ENCODE measurements at places on chromosomes 16 and 17. TPM values are rescaled to one million over a fixed set of nuclear protein-coding genes. Genes with fewer than 3 reads are reported as not detected.

GRCh38 chr16:55505333-55506015 lies 3.4 kb upstream of the LPCAT2 start:
- peaks cover 9% of the 10 kb centered on the region for H3K4me1 ChIP-seq
- no peak for DNase-seq
- no peak overlapping the region for H3K27ac ChIP-seq
- H3K36me3 ChIP-seq = no peaks in the 10 kb centered on the region
- H3K4me3 ChIP-seq = no peak overlapping the region
- peaks cover 3% of the 10 kb centered on the region for H3K27me3 ChIP-seq

GRCh38 chr16:6709736-6710135 lies 622.9 kb upstream of the RBFOX1 start:
- no peak overlapping the region for H3K4me3 ChIP-seq
- no peaks in the 10 kb centered on the region for H3K27me3 ChIP-seq
- no peaks in the 10 kb centered on the region for H3K4me1 ChIP-seq
- no peak for DNase-seq
- no peaks in the 10 kb centered on the region for H3K36me3 ChIP-seq
- no peak overlapping the region for H3K27ac ChIP-seq

DNA sequence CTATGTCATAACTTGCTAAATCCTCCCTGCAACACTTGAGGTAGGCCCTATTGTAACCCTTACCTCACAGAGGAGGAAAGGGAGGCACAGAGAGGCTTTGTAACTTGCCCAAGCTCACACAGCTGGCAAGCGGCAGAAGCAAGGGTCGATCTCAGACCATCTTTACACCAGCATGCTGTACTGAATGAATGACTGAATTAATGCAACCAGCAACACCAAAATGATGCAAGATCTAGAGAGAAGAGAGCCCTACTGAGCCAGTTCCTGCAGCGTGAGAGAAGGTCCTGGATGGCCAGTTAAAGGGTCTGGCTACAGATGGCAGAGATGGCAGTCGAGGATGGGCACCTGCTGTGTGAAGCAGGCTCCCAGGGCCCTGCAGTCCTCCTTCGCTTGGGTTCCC lies 8.2 kb upstream of the KLHL36 start:
- no peaks in the 10 kb centered on the region for H3K27me3 ChIP-seq
- DNase-seq = no peak
- H3K27ac ChIP-seq = no peak overlapping the region

DNA sequence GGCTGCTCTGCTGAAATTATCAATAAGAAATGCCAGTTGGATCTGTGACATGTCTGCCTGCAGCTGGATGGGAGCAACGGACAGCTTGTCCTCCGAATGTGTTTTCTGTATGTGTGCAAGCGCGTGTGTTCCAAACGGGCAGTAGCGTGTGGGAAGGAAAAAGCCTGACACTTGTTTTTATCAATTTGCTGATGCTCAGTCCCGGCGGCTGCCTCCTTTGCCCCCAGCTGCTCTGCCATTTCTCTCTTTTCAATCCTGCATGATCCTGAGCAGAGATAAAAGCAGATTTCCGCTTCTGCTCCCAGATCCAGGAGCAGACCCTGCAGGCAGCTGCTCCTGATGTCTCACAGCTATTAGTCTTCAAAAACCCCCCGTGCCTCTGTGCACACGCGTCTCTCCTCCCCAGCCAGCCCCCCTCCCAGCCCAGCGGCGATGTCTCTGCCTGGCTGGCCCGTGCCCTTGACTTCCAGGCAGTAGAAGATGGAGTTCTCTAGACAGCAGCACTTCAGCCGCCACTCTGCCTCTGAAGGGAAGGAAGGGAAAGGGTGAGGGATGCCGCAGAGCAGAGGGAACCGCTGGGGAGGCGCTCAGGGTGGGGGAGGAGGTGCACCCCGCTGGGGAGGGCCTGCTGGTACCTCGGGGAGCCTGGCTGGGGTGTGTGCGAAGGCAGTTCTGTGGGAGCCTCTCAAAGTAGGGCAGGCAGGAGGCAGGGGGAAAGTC lies 4.1 kb downstream of the PRCD start:
- no peaks in the 10 kb centered on the region for H3K36me3 ChIP-seq
- no peak overlapping the region for H3K4me3 ChIP-seq
- H3K4me1 ChIP-seq = peaks cover 11% of the 10 kb centered on the region
- no peak overlapping the region for H3K27ac ChIP-seq
- H3K27me3 ChIP-seq = peaks cover 65% of the 10 kb centered on the region
- DNase-seq = no peak

DNA sequence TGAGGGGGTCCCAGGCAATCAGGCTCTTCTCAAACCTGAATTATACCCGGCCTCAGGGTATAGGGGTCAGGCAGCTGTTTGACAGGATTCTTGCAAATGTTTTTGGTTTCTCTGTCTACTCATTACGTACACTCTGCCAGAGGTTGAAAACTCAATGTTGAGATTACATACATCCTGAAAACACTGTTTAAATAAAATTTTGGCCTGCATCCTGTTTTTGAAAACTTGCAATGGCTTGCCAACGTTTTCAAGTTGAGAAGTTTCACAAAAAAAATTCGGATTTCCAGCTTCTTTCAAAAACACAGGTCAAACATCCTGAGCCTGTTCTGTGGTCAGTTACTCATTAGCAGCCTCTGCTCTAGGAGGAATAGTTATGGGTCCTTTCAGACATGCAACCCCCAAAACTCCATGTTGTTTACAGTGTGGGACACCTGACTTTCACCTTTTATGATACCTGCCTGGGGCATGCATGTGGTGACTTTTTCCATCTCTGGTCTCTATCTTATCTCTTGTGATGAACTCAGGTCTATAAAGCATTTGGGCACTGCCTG lies 577.8 kb downstream of the WWOX start:
- H3K36me3 ChIP-seq = no peaks in the 10 kb centered on the region
- no peaks in the 10 kb centered on the region for H3K4me1 ChIP-seq
- H3K27me3 ChIP-seq = no peaks in the 10 kb centered on the region
- H3K4me3 ChIP-seq = no peak overlapping the region
- no peak for DNase-seq

GRCh38 chr17:66549731-66550207 lies 247.4 kb downstream of the PRKCA start:
- no peak for DNase-seq
- no peaks in the 10 kb centered on the region for H3K36me3 ChIP-seq
- no peak overlapping the region for H3K27ac ChIP-seq
- H3K27me3 ChIP-seq = no peaks in the 10 kb centered on the region
- H3K4me3 ChIP-seq = no peak overlapping the region
- no peaks in the 10 kb centered on the region for H3K4me1 ChIP-seq

DNA sequence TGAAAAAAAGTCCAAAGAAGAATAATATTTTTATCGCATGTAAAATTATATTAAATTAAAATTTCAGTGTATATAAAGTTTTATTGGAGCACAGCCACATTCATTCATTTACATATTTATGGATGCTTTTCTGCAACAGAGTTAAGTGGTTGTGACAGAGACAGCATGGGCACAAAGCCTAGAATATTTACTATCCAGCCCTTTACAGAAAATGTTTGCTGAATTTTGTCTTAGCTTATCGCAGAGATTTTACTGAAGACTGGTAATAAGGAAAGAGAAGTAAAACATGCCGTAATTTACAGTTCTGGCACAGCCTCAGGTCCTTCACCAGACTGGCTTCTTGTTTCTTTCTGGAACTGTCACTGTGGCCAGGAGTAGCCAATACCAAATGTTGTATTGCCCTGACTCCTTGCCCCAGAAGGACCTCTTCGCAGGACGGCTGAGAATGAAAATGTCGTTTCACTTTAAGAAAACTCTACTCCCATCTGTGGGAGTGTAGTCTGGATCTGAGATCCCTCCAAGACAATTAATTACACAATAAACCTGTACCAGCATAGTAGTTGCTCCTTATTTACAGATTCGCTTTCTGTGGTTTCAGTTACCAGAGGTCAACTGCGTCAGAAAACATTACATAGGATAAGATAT lies 94.9 kb upstream of the GOT2 start:
- no peaks in the 10 kb centered on the region for H3K27me3 ChIP-seq
- H3K36me3 ChIP-seq = no peaks in the 10 kb centered on the region
- H3K27ac ChIP-seq = no peak overlapping the region
- no peaks in the 10 kb centered on the region for H3K4me1 ChIP-seq

DNA sequence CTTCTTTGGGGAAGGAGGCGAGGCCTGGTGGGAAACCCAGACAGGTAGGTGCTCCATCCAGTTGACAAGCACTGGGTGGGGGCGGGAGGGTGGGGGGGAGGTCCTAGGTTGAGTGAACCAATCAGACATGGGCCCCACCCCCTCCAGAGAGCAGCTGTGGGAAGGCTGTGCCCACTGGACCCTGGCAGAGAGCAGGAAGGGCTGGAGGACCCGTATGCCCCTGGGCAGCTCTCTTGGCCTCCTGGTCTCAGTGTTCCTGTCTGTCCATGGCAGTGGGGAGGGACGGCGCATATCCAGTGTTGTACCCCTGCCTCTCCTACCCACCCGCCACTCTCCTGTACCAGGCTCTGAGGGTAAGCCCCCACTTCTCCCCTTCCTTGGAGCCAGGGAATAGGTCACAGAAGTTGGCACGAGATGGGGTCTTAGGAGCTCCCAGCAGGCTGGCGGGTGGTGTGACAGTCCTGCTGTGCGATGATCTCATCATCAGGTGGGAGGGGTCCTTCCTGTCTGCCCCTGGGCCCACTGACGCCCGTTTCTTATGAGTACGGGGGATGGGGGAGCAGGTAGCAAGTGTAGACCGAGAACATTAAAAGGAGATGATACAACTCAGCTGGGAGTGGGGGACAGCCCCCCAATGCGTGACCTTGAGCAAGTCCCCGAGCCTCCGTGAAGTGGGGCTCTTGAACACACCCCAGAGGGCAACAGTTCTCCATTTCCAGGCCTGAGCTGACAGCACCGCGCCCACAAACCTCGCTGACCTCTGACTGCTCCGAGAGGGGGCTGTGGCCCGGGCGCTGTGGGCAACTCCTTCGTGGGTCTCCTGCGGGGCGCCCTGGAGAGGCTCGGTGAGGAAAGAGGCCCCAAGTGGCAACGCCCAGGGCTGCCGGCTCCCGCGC lies 1.2 kb upstream of the ZFPM1 start:
- H3K27me3 ChIP-seq = peaks cover 11% of the 10 kb centered on the region
- peaks cover 22% of the 10 kb centered on the region for H3K4me1 ChIP-seq
- no peak for DNase-seq
- no peak overlapping the region for H3K27ac ChIP-seq

- no peak overlapping the region for H3K4me3 ChIP-seq
- no peak for DNase-seq
- no peaks in the 10 kb centered on the region for H3K36me3 ChIP-seq
- peaks cover 27% of the 10 kb centered on the region for H3K4me1 ChIP-seq
These were observed 18.1 kb downstream of the ERN1 start for GRCh38 chr17:64111831-64112230.

- no peaks in the 10 kb centered on the region for H3K4me1 ChIP-seq
- H3K36me3 ChIP-seq = no peaks in the 10 kb centered on the region
- H3K4me3 ChIP-seq = no peak overlapping the region
- no peaks in the 10 kb centered on the region for H3K27me3 ChIP-seq
These were observed 9.4 kb upstream of the CEP20 start for GRCh38 chr16:15897834-15898254.

- H3K27ac ChIP-seq = no peak overlapping the region
- no peaks in the 10 kb centered on the region for H3K4me1 ChIP-seq
- H3K27me3 ChIP-seq = no peaks in the 10 kb centered on the region
- H3K4me3 ChIP-seq = no peak overlapping the region
- no peak for DNase-seq
These were observed 42.7 kb downstream of the GNA13 start for GRCh38 chr17:65013613-65014391.

DNA sequence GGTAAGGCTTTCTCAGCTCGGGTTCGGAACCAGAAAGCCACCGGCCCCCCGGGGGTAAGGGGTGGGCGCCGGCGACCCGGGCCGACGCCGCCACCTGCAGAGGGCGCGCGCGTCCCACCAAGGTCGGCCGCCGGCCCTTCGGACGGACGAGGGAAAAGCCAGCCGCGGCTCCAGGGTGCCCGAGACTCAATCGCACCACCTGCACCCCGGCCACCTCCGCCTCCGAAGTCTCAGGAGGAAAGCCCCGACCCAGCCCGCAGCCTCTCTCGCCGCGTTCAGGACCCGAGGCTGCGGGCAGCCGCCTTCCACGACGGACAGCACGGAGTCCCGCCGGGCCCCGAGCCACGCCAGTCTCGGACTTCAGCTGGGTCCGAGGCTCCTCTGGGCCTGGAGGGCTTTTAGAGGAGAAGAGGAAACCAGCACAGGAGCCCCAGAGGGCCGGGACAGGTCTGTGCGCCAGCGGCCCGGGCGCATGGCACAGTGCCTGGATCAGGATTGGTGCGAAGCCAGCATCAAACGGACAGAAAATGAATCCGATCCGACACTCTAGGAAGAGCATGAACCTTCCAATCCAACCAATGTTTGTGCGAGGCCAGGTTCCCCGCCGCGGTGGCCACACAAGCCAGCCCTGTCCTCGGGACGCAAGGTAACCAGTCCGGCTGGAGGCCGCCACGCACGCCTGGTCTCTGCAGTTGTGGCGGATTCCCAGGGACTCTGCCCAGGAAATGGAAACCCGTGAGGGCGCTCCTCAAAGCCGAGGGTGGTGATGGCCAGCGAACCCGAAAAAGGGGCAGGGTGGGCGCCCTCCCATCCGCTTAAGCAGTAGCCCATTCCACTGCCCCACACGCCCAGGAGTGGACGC lies 6.7 kb downstream of the CBX8 start:
- peaks cover 1% of the 10 kb centered on the region for H3K4me1 ChIP-seq
- DNase-seq = no peak
- H3K36me3 ChIP-seq = peaks cover 19% of the 10 kb centered on the region
- peak overlapping the region; percentile 9 for H3K4me3 ChIP-seq
- peaks cover 74% of the 10 kb centered on the region for H3K27me3 ChIP-seq

DNA sequence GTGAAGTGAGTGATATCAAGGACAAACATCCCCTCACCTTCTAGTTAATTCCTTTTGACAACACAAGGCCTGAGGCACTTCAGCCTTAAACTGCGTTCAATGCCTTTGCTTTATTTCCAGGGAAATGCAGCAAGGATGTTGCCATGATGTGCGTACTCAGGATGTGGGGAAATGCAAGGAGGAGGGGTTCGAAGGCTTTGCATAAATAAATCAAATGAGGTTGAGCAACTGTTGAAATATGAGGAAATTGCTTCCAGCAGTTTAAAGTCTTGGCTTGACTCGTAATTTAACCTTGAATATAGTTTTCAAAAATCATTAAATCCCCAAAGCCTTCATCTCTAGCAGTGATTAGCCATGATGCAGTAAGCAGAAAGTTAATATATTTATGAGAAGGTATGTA lies 81.8 kb upstream of the CCL2 start:
- H3K27ac ChIP-seq = no peak overlapping the region
- no peak overlapping the region for H3K4me3 ChIP-seq
- H3K36me3 ChIP-seq = no peaks in the 10 kb centered on the region
- H3K27me3 ChIP-seq = no peaks in the 10 kb centered on the region
- peaks cover 19% of the 10 kb centered on the region for H3K4me1 ChIP-seq

Gene CA5A
- 0.09 TPM for total RNA-seq

Gene GLIS2
- total RNA-seq = 0.85 TPM

Gene CTRB1
- 0.14 TPM for total RNA-seq

Gene TPSG1
- not detected for total RNA-seq

Gene SENP3
- total RNA-seq = 54.2 TPM

Gene C17orf58
- 2.2 TPM for total RNA-seq

Gene GALR2
- 0.09 TPM for total RNA-seq

Data from thymus (tissue), 14 donors.